Hematopoietic multipotent progenitor cell (in vitro differentiated cells): ENCODE measurements at places on chromosomes 4 and X.

GRCh38 chr4:152304220-152304619, 231.7 kb downstream of the FBXW7 start:
- no peak for DNase-seq

GRCh38 chr4:52996261-52997131, 134.4 kb downstream of the RASL11B start:
- DNase-seq: peak; percentile 39

- DNase-seq: no peak
Observed at GRCh38 chr4:113050837-113051236, 1.4 kb downstream of the ANK2 start.

GRCh38 chrX:11600578-11600977, 65.1 kb downstream of the ARHGAP6 start:
- no peak for DNase-seq

DNA sequence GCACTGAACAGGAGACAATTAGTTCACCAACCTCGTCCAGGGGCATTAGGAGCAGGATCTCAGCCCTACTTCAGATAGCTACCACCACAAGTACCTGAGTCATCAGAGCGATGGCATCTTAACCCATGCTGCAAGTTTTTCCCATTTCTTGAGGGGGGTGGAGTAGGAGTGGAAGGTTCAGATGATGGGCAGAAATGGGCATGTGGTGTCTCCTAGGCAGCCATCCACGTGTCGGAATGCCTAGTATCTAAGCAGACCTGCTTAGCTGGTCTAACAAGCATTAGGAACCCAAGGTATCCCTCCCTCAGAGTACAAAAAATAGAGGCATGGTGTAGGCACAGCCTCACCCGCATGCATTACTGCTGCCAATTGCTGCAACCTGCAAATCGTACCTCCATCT, 159.1 kb upstream of the DGKK start:
- DNase-seq: no peak
